ENCODE measurements at places on chromosomes 7 and 10. TPM values are rescaled to one million over a fixed set of nuclear protein-coding genes. Genes with fewer than 3 reads are reported as not detected.

Gene NKX1-2
- total RNA-seq: not detected

Gene BLNK
- 0.78 TPM for total RNA-seq

Gene TMEM26
- 0.12 TPM for total RNA-seq

Gene ACBD7
- not detected for total RNA-seq

Gene CPXM2
- 89.3 TPM for total RNA-seq

Gene SOSTDC1
- not detected for total RNA-seq

Gene ODAD2
- 1.4 TPM for total RNA-seq

Gene UFSP1
- total RNA-seq: 7.2 TPM

Measured in gastroesophageal sphincter (tissue), 4 donors.